ENCODE measurements at places on chromosomes 6 and 20.

DNA sequence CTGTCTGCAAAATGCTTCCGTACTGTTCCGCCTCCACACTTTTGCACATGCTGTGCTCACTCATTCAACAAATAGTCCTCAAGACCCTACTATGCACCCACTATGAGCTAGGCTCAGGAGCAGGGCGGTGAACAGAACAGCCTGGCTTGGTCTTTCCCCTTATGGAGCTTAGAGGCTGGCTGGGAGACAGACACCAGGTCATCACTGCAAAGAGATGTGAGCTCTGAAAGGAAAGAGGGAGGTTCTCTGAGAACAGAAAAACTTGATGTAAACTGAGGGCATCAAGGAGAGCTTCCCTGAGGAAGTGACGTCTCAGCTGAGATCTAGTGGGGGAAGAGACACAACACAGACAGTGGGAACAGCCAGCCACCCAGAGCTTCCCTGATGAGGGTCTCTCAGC is 31.0 kb upstream of the TGM2 start:
- no peak for DNase-seq

GRCh38 chr6:35496036-35496840 is 641 bp downstream of the TEAD3 start:
- DNase-seq: no peak

- no peak for DNase-seq
These were observed 15.0 kb downstream of the BTN2A1 start for GRCh38 chr6:26472549-26473290.

- DNase-seq: no peak
These were observed 470.6 kb upstream of the AGPAT4 start for GRCh38 chr6:161744211-161745067.

DNA sequence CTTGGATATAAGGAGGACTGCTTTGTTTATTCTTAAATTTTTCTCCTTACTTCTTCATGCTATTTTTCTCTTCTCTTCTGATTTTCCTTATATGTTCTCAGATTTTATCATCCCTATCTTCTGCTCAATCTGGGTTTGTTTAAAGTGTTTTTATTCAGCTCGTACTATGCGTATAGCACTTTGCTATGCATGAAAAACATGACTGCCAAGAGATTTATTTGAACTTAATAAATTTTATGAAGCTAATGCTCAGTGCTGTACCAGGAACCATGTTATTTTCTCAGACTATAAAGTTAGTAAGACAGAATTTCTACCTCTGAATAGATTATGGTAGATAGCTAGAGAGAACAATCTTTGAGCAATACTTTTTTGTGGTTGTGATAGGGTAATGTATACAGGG is 305.9 kb downstream of the LAMA2 start:
- no peak for DNase-seq

- no peak for DNase-seq
These were observed 7.0 kb downstream of the DYNLRB1 start for GRCh38 chr20:34522969-34523871.

- no peak for DNase-seq
These were observed 22.2 kb downstream of the PCMTD2 start for GRCh38 chr20:64277571-64278316.

- DNase-seq: no peak
These were observed 534 bp upstream of the AKIRIN2 start for GRCh38 chr6:87702589-87702945.

DNA sequence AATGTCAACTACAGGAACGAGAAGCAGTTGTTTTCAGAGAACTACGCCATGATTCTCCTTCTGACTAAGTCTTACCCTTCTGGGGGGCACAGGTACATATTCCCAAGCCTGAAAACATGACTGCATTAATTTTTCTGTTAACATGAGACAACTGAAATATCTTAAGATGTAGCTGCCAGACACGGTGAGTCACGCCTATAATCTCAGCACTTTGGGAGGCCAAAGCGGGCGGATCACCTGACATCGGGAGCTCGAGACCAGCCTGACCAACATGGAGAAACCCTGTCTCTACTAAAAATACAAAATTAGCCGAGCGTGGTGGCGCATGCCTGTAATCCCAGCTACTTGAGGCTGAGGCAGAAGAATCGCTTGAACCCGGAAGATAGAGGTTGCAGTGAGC is 21.7 kb downstream of the TBC1D20 start:
- no peak for DNase-seq

DNA sequence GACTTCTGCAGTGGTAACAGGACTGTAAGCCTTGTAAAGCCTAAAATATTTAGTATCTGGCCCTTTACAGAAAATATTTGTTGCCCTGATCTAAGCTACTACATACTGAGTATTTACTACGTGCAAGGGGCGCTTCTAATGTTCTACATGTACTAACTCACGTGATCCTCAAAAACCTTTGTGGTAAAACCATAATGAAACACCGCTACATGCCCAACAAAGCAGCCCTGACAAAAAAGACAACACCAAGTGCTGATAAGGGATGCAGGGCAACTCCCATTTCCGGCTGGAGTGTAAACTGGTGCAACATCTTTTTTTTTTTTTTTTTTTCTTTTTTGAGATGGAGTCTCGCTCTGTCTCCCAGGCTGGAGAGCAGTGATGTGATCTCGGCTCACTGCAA is 85.0 kb downstream of the SULF2 start:
- no peak for DNase-seq

- peak; percentile 42 for DNase-seq
These were observed 148.3 kb upstream of the RPS6KA2 start for GRCh38 chr6:166775180-166775922.

DNA sequence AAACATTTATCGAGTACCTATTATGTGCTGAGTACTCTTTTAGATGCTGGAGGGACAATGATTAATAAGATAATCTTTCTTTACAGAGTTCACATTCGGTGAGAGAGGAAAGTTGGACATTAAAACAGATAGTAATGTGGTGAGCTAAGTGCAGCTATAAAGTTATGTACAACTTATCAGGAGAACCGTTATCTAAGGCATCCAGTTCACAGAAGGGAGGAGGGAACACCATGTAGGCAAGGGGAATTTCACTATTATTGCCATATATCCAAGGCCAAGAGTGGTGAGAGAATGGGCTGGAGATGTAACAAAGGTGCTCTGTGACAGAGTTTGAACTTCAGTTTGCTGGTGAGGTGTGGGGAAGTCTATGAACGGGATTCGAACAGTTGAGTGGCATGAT is 105.8 kb downstream of the CARMIL1 start:
- no peak for DNase-seq

DNA sequence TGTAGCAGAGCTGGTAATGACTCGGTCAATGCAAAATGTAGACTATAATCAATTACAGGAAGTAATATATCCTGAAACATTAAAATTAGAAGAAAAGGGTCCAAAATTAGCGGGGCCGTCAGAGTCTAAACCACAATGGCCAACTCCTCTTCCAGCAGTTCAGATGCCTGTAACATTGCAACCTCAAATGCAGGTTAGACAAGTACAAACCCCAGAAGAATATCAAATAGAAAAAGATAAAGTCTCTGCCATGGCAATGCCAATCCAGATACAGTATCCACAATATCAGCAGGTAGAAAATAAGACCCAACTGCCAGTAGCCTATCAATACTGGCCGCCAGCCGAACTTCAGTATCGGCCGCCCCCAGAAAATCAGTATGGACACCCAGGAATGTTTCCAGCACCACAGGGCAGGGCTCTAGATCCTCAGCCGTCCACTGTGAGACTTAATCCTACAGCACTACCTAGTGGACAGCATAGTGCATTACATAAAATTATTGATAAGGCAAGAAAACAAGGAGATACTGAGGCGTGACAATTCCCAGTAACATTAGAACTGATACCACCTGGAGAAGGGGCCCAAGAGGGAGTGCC is 158.4 kb downstream of the GPX5 start:
- DNase-seq: no peak

GRCh38 chr6:166907373-166907841 is 48.9 kb downstream of the RNASET2 start:
- no peak for DNase-seq

GRCh38 chr20:1263853-1264252 is 2.2 kb upstream of the SNPH start:
- DNase-seq: no peak

DNA sequence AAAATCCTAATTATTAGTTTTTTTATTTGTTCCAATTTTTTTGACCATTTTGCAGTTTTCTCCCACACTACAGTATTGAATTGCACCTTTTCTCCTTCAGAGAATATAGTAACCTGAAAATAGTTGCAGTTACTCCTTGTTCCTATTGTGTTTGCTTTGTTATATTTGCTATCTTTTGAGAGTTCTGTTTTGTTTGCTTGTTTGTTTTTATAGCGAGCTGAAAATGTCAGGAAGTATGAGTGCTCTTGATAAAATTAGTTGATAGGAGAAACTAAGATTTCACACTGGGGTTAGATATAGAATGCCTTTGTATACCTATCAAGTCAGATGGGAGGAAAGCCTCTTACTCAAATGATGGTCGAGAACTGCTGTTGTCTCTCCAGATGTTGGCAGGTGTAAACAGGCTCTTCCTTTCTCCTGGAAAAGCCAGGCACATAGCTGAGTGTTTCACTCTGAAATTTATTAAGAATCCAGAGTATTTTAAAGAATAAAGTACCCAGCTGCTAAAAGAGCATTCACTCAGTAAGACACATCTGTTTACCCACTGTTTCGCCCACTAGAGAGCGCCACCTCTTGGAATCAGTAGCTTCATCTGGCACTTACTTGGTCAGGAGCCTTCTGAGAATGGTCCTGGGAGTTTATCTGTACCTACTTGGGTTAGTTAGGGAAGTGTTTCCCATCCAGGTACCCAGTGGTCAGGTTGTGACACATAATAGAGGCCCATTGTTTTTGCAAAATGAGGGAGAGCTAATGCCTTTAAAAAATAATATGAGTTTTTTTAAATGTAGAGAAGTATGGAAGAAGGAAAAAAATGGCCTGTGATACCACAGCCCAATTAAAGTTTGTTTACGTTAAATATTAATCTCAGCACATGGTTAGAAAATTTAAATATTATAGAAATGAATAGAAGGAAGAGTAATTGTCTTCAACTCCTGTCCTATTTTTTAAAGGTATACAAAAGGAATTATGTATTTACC is 11.2 kb downstream of the NT5DC1 start:
- no peak for DNase-seq

GRCh38 chr20:51791626-51792025 is 10.7 kb downstream of the SALL4 start:
- DNase-seq: no peak

DNA sequence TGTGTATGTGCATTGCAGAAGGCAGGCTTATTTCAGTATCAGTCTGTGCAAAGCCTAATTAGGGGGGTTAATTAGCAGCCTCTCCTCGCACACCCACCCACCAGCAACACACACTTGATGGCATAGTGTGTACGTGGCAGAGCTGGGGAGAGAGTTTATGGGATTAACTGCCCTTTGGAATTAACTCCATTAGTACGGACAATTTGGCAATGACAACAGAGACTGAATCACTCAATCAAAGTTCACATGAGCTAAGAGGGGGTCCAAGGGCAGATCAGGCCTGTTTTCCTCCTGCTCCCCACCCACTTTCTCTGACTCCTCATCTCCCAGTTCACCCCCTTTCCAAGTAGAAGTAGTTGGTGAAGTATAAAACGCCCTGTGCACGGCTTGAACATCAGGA is 69.5 kb downstream of the LRFN2 start:
- no peak for DNase-seq

DNA sequence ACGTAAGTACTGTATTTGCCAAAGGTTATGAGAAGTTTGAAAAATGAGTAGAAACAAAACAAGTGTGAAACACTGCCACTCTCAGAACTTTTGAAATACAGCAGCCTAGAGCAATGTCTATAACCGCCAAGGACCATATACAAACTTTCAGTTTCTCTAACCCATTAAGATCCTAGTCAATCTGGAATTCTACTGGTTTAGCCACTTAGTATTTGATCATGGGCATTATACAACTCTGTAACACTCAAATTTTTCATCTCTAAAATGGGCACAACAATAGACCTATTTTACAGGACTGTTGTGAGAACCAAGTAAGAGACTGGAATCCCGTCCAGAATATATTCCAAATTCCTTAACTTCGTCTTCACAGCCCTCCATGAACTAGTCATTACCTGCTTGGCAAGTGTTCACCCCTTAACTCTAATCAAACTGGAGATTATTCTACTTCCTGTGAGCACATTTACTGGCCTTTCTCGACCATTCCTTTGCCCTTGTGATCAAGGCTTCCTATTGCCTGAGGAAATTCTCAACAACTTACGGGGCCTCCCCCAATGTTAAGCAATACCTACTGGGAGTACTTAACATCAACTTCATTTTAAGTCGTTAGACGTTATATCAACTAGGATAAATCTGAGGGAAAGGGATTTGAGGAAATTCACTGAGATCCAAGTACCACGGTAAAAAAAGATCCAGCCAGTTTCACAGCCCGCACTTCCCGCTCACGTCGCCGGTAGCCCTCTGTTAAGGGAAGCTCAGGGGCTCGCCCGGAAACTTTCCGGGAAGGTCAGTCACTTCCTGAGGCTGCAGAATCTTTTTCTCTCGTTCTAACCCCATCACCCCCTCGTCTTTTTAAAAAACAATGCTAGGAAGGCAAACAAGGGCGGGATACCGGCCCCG is 1.1 kb downstream of the EIF2S2 start:
- no peak for DNase-seq

DNA sequence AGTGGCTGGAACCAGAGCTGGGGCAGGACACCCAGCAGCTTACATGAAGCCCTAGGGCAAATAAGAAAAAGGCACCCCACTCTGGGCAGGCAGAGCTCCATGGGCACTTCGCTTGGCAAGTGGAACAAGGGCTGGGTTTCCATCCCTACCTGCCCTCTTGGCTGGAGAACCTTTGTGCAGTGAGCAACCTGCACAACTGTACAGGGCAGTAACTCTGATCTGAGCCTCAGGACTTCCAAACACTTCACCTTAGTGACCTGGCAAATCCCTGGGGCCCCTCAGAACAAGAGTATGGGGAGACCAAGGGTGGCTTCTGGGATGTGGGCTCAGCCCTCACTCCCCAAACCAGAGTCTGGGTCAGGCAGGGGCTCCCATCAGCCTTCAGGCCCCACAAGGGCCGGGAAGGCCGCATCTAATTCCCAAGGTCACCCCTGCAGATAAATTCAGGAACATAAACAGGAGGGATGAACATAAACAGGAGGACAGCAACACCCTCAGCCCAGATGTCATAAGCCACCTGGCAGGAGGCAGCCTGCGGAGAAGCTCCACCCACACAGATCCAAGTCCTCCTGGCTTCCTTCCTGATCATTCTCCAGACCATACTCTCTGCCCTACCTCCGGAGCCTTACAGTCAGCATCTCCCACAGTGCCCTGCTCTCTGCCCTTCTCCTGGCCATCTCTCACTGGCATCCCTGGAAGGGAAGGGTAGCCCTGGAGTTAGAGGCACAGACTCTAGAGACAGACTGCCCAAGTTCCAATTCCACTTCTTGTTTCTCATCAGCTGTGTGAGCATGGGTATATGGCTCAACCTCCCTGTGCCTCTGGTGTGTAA is 37.5 kb downstream of the HNF4A start:
- DNase-seq: no peak

DNA sequence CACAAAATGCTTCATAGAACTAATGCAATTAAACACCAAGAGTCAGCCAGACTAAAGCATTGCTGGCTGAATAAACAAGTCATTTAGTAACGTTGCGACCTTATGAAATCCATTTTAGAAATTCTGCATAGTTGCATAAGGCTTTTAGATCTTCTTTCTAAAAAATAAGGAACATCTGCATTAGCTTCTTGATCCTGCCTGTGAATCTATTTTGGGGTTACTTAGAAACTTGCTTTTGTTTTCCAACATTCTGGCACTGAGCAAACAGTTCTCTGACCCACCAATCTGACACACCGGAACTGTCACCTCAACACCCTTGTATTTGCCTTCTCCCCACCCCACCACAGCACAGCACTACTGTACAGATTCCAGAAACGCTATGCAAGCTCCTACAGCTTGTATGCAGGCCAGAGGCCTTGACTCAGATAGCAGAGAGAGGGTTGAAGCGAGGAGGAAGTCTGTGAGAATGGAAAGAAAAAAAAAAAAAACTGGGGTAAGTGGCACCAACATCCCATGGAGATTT is 55.0 kb downstream of the KIF13A start:
- no peak for DNase-seq
